ENCODE measurements at places on chromosomes 12 and 14.
A peak's percentile ranks its signal among the peaks of the same experiment; 100 is the strongest.

GRCh38 chr12:82149045-82149444 is 209.1 kb downstream of the CCDC59 start:
- DNase-seq: no peak

DNA sequence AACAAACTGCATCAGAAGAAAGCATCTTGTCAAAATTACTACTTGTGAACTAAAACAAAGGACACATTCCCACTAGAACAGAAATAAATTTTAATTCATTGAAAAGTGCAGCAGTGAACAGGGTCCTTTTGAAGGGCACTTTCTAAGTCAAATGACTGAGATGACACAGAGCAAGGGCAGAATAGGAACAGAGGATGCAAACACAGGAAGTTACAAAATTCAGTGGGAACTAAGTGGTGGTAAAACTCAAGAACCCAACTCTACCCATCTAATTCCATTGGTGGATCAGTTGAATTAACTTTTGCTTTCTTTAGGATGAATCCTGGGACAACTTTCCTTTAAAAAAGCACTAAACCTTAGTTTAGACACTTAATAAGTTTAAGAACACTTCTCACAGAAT is 45.8 kb downstream of the GNS start:
- no peak for DNase-seq

- DNase-seq: no peak
These were observed 35.3 kb upstream of the PELI2 start for GRCh38 chr14:56082880-56083279.

DNA sequence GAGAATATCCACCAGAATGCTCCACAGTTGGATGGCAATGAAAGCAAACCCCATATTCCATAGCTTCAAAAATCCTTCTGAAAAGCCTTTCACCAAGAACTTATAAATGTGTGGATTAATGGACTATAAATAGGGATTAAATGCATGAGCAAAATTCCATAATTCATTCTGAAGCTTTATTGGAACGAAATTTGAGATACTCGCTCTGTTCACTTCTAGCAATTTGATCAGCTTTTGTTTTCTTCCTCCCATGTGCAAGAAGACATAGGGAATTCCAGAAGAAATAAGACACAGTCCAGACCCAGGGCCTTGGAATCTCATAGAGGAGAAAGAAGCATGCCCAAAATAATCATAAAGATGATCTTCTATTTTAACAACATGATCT is 285.9 kb upstream of the TMPO start:
- DNase-seq: no peak

- DNase-seq: no peak
These were observed 333.3 kb downstream of the SLC16A7 start for GRCh38 chr12:59929110-59929509.

DNA sequence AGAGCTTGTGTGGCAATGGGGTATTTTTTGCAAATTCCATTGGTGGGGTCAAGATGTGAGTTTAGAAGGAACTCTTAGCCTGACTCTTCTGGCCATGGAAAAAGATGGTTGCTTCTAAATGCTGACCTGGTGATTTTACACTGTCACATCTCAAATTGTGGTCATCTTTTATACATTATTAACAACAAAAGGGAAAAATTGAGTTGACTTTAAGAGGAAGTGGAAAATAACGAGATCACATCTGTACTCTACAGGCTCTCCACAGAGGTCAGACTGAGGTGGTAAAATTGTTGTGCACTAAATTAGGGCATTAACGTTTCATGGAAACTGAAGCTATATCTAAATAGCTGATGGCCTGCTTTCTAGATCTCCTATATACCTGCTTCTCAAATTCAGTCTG is 44.7 kb downstream of the PTPN11 start:
- no peak for DNase-seq

DNA sequence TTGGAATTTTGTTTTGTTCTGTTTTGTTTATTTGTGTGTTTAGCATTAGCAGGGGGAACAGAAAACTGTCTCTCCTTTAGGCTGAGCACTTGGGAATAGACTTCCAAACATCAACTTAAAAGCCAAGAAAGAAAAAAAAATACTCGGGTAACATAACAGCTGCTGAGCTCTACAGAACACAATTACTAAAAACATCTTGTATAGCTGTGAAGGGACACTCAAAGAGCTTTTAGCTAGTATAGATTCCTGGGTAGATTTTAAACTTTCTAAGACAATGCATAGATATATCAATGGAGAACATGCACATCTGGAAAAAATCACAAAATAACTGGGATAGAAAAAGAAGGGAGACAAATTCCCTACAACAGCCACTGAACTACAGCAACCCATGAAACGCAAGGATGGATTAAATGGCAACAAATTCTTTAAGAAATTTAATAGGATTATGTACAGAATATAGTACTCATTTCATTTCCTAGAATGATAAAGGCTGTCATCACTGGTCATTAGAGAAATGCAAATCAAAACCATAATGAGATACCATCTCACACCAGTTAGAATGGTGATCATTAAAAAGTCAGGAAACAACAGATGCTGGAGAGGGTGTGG is 174.3 kb upstream of the KRR1 start:
- no peak for DNase-seq

- DNase-seq: peak; percentile 13
These were observed 553 bp downstream of the TRIM9 start for GRCh38 chr14:51094282-51094821.

GRCh38 chr14:64573109-64573508 is 23.3 kb downstream of the PPP1R36 start:
- no peak for DNase-seq

DNA sequence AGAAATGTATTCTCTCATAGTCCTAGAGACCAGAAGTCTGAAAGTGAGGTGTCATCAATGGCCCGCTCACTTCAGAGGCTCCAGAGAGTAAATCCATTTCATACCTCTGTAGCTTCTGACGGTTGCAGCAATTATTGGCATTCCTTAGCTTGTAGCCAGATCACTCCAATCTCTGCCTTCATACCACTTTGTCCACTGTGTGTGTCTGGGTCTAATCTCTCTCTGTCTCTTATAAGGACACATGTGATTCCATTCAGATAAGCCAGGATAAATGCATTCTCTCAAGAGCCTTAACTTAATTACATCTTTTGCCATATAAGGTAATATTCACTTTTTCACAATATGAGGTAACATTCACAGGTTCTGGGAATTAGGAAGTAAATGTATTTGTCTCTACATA is 365.7 kb downstream of the GXYLT1 start:
- DNase-seq: no peak

DNA sequence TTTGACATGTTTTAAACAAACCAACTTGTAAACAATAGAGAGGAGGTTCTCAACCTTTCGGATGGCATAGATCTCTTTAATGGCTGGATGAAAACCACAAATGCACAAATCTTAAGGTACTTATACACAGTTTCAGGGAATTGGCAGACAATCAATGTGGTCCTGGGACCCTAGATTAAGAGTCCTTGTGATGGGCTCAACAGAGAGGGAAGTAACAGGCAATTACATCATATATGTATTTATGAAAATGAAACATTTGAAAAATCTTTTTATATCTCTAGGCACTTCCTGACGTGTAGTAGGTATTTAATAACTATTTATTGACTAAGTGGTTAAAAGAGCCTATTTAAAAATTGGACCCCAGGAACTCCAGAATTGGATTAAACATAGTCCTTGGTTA is 897 bp downstream of the ACTR10 start:
- no peak for DNase-seq

- no peak for DNase-seq
These were observed 1606.1 kb upstream of the FLRT2 start for GRCh38 chr14:83923842-83924241.

DNA sequence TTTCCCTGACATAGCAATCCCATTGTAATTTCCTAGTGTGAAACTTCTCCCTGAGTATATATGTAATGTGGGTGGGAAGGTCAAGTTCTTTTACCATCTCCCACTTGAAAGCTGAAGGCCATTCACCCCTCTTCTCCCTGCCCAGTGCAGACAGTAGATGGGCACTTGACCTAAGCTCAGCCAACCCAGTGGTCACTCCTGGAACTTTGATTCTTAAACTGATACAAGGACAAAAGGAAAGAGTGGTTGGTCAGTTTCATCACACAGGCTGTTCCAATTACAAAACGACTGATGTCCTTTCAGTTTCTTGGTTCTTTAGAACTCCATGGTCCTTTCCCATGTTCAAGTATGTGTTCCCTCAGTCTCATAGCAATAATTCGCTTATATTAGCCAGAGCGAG is 8.4 kb upstream of the APOLD1 start:
- no peak for DNase-seq

DNA sequence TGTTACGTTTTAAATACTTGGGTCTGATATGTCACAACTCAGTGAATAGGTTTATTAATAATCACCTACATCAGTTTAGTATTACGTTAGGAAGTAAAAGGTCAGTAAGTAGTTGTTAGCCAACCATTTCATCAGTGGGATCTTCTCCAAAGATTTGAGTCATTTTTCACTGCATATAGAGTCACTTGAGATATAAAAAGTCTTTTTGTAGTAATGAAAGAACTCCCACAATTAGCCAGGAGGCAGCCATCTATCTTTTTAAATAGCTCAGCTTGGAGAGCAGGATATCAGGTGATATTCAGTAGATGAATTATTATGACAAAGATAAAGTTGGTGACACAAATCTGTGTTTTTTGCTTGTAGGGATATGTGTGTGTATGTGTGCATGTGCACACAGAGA is 309.3 kb downstream of the PDZRN4 start:
- DNase-seq: no peak

DNA sequence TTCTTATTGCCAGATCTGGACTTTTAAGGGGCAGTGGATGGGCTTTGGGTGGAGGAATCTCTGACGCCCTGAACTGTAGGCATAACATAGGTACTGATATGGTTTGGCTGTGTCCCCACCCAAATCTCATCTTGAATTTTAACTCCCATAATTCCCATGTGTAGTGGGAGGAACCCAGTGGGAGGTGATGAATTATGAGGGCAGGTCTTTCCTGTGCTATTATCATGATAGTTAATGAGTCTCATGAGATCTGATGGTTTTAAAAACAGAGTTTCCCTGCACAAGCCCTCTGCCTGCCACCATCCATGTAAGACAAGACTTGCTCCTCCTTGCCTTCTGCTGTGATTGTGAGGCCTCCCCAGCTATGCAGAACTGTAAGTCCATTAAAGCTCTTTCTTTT is 160.0 kb upstream of the CRY1 start:
- DNase-seq: no peak

- no peak for DNase-seq
These were observed 38.3 kb downstream of the FGD6 start for GRCh38 chr12:95179011-95179410.

DNA sequence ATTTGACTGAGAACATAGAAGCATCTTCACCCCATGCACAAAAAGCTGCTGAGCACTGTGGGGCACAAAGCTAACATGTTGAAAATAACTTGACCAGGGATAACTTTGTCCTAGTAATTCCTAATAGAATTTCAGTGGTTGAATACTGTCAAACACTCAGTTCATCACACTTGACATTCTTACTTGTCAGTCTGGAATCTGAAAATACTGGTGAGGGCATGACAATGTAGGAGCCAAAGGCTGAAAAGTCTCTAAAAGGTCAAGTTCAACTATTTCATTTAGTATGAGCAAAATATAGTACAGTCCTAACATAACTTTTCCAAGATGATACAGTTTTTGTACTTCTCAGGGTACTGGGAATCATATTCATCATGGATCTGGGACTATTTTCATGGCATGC is 504.4 kb upstream of the LMO3 start:
- DNase-seq: no peak

DNA sequence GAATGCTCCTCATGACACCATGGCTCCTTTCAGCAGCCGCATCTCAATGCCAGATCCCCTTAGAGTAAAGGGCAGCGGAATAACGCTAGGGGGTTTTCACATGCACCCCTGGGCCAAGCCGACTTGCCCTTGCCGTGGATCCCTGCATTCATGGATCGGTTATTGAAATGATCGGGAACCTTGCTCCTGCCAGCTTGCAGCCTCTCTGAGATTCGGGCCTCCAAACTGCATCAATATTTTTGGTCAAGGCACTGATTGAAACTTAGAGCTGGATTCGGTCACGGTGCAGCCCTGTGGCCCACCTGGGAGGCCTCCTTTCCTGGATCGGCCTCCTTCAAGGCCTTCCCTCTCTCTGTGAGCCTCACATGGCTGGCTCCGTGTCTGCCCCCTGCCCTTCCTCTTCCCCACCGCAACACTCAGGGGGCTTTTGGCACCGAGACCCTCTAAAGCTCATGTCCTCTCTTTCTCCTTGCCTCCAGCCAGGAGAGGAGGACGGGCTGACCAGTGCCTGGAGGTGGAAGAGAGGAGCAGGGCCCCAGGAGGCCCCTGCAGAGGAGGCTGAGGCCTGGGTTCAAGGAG is 1.8 kb downstream of the PTPN6 start:
- no peak for DNase-seq

DNA sequence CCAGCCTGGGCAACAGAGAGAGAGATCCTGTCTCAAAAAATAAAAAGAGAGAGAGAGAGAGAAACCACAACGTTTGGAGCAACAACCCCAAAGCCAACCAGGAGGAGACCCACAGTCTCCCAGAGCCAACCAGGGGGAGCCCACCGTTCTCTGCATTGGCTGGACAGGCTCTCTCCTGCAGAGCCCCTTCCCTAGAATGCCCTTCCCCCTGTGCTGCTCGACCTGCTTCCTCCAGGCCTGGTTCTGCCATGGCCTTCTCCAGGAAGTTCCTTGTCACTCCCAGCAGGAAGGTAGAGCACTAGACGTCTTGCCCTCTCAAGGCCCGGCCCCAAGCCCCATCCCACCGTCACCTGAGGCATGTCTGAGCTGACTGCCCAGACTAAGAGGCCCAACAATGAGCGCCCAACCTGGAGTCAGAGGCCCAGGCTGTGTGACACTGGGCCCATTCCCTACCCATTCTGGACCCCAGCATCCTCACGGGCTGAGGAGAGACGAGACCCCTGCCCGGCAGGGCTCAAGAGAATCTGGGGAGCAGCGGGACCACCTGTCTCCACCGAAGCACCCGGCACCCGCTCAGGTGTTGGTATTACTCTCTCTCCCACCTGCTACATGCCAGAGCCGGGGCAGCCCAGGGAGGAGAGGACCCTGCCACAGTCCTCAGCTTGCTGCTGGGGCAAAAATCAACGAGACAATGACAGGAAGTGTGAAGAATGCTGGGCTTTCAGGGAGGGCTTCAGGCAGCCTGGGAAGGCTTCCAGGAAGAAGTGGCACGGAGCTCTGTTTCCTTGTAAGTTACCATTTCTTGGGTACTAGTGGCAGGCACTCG is 61.2 kb downstream of the DIO3 start:
- DNase-seq: no peak
